ENCODE measurements at places on chromosomes 6 and 20.

GRCh38 chr6:157993076-157993475 is 11.4 kb downstream of the SYNJ2 start:
- no peak for DNase-seq

GRCh38 chr20:13858439-13858838 is 73.6 kb downstream of the NDUFAF5 start:
- DNase-seq = no peak

- no peak for DNase-seq
These were observed 90.5 kb upstream of the CCN2 start for GRCh38 chr6:132041706-132042105.

- no peak for DNase-seq
These were observed 361.0 kb upstream of the MARCKS start for GRCh38 chr6:113496166-113496565.

GRCh38 chr6:7087066-7087465 is 20.7 kb upstream of the RREB1 start:
- peak; percentile 79 for DNase-seq

DNA sequence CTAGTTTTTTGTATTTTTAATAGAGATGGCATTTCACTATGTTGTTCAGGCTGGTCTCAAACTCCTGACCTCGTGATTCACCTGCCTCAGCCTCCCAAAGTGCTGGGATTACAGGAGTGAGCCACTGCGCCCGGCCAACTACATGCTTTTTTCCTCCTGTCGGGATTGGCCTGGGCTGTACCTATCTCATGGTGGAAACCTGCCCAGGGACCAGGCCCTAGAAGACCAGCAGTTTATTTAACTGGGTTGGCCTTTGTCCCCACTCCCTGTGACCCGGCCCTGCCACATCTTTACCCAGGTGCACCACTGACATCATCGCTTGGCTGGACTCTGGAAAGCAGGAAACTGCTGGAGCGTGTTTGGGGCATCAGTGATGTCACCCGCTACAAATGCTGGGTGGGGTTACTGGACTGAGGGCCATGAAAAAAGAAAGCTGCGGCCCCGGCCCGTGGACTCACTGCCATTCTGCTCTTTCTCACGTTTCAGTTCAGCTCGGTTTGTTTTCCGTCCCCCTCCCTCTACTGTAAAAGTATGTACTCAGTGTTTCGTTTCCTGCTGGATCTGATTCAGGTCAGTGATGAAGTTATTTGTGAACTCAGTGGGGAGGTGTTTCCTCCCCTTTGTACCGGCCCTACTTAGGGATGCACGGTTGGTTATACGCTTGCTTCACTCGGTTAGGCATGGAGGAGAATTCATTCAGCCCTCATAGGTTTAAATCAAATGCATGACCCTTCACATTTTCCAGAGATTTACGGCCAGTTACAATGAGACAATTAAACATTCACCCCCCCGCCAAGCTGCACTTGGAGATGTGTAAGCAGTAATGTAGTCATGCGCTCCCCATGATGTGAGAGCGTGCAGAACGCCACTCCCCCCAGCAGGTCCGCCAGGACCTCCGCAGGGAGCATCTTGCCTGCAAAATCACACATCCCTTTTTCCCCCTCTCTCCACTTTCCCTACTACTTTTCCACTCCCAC is 179.3 kb downstream of the MTHFD1L start:
- DNase-seq = peak; percentile 87

- DNase-seq = no peak
These were observed 40.4 kb downstream of the CD40 start for GRCh38 chr20:46158476-46158987.

DNA sequence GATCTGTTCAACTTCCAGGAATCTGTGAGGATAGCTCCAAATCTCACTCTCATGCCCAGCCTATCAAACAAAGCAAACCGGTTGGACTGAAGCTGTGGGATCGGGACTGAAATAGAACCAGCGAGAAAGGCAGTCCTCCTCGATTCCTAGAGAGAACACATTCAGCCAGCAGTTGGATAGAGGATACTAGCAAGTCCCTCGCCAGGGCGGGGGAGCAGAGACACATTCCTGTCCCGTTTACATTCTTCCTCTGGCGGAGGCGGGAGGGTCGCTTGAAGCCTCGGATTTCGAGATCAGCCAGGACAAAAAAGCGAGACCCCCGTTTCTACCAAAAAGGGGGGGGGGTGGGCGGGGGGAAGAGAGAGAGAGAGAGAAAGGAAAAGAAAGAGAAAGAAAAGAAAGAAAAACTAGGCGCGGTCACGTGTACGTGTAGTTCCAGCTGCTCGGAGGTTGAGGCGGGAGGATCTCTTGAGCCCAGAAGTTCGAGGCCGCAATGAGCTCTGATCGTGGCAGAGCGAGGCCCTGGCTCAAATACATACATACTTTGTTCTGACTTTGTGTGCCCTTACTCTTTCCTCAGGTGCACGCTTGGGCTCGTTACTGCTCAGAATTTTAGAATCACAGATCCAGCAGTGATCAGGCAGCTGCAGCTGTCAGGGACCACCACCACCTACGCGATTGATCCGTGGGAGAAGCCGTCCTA is 19.5 kb downstream of the ZNF311 start:
- DNase-seq = peak; percentile 97

DNA sequence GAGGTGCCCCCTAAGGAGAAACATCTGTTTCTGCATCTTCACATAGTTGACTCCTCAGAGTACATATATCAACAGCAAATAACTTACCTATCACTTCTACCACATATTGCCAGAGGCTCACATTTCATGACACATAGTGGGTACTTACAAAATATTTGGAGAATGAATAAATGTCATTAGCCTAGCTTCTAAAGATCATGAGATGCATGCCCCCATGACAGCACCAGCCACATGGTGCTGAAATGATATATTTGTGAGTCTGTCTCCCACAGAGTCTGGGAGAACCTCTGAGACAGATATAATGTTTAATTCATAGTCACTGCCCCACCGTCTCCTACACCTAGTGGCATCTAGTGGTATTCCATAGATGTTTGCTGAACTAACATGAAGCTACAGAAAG is 555.6 kb downstream of the KIF16B start:
- no peak for DNase-seq

DNA sequence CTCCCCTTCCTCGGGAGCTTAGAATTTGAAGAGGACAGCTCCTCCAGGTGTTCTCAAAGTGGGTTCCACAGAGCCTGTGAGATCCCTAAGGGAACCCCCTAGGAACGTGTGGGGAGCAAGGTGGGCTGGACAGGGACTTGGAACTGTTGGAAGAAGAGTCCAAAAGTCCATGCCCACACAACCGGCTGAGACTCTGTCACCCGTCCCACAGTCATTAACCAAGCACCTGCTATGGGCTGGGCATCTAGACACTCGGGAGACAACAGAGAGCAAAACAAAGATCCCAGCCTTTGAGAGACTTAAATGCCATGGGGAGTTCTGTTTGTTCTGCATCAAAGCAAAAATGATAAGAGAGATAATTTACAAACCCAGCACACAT is 51.9 kb upstream of the SAYSD1 start:
- DNase-seq = no peak

DNA sequence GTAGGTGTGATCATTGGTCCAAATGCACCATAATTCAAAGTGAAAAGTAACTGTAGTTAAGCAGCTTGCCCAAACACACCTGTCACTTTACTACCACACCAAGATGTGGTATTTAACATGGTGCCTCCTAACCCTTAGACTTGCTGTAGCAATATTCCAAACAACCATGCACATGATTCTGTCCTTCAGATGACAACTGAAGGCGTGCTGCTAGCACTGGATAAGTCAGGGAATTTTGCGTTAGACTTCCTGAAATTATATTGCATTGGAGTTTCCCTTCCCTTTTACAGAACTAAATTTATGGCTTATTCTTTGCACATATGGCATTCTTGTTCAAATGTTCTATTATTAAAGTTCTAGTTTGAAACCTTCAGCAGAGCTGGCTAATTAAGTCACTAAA is 106.2 kb downstream of the ARHGAP18 start:
- DNase-seq = no peak

GRCh38 chr6:39839445-39839844 is 47.3 kb downstream of the DAAM2 start:
- no peak for DNase-seq

GRCh38 chr6:32613475-32613874 is 23.7 kb upstream of the HLA-DQA1 start:
- DNase-seq = no peak

DNA sequence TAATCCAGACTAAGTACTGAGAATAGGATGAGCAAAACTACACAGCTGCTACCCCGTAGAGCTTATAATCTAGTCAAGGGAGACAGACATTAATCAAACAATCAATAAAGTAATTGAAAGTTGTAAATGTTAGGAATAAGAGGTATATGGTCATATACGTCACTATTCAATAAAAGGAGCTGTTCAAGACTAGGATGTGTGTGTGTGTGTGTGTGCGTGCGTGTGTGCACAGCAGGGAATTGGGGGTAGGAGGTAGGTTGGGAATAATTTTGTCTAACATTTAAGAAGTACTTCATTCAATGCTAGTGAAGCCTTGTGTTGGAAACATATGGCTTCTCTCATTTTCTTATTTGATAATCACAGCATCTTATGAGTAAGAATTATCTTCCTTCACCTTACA is 41.8 kb downstream of the SESN1 start:
- no peak for DNase-seq

DNA sequence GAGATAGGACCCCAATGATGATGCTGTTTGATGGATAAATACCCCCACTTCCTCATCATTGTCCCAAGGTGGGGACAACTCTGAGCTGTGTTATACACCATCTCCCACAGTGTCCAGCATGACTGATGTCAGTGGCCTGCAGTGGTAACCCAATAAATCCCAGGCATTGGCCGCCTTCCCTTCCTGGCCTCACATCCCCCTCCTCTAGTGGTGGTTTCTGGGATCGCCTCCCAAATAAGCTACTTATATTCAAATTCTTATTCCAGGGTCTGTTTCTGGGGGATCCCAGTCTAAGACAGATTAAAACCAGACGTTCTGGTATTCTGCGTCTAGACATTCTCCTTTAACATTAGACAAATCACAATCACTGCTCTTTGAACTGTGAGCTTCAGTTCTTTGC is 90.6 kb downstream of the SCP2D1 start:
- no peak for DNase-seq

DNA sequence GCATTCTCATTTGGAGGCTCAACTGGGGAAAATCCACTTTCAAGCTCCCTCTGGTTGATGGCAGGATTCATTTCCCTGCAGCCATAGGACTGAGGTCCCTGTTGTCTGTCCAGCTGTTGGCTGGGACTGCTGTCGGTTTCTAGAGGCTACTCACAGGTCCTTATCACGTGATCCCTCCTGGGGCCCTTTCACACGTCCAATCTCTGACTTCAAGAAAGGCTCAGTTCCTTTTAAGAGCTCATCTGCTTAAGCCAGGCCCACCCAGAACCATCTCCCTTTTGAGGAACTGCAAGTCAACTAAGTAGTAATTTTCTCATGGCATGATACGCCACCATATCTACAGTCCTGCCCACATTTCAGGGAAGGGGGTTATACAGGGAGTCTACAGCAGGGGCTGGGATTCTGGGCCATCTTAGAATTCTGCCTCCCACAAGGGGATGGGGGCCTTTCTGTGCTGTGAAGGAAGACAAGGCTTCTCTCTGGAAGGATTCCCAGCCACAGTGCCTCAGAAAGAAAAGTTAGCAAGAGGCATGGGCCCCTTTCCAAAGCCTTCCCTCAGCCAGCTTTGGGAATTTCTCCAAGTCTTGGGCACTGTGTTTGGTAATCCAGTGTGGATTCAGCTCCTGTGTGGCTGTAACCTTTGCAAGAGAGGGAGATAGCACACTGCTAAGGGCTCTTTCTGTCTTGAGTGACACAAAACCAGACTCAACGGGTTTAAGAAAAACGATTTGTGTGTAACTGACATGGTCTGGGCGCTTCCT is 66.4 kb downstream of the CTCFL start:
- DNase-seq = no peak

GRCh38 chr6:119449331-119450156 is 100.0 kb upstream of the MAN1A1 start:
- no peak for DNase-seq

- no peak for DNase-seq
These were observed 2.0 kb downstream of the LKAAEAR1 start for GRCh38 chr20:64082126-64082731.

DNA sequence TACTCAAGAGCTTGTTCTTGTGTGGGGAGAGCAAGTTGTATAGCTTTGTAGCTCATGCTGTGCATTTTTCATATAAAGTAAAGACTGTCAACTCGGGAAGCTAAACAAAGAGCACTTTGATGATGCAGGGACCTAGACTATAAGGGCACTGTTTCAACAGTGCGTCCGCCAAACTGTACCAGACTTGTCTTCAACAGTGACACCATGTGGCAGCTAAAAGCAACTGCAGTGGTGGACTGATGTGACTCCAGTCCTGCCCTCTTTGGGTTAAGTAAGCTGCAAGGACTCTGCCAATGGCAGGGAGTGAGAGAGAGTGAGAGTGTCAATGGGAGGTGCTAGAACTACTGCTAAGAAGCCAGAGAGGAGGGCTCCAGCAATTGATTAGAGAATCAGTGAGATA is 48.1 kb upstream of the MC3R start:
- DNase-seq = peak; percentile 9

DNA sequence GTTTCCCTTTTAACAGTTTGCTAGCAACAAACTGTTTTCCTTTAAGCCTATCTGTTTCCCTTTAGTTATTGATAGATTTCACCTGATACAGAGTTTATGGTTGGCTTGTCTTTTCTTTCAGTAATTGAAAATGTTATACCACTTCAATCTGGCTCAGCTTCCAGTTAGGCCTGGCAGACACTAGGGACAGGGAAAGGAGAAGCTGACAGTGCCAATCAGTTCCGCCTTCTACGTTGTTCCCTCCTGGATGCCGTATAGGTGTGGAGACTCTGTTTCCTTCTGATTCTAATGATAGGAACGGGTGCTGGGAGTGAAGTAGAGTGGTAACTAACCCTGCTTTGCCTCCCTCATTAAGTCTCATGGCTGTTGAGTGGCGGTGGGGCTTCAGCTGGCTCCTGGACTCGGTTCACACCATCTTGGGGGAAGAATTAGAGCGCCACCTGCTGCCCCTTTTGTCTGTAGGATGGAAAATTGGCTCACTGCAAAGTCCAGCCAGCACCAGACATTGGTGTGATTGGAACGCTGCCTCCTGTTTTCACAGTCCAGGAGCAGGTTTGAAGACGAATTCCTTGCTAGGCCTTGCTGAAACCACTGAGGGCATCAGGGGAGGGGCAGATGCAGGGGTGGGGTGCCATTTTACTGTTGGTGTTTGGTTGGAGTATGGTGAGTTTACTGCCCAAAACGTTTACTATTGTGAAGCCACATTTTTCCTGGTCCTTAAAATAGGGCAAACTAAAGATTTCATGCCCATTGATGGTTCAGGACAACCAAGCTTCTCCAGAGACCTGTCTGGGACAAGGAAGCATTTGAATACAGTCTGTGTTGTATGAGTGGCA is 1729.5 kb downstream of the GRIK2 start:
- peak; percentile 90 for DNase-seq
